DMS 273 treated with DMSO at 0.1 percent for 48 hours (cell line): ENCODE measurements at places on chromosomes 4 and X.

- no peak for DNase-seq
These were observed 150.7 kb upstream of the INTU start for GRCh38 chr4:127482049-127482448.

- DNase-seq: no peak
These were observed 56.1 kb downstream of the KDR start for GRCh38 chr4:55069248-55069647.

DNA sequence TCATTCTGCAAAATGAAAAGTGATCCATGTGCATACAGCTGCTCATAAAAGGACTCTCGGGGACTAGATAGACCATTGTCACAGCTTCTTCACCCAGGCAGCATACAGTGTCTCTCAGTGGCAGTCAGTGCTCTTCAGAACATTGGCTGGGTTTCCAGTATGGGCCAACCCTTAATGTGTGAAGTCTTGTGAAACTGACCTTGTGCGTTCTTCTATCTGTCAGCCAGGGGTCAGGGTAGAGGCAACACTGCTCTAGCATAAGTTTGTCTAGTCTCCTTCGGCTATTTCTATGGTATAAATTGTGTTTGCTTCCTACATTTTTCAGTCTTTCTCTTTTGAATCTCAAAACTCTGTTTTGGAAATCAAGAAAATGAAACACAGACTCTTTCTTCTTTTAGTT is 37.0 kb upstream of the SMIM31 start:
- DNase-seq: no peak

DNA sequence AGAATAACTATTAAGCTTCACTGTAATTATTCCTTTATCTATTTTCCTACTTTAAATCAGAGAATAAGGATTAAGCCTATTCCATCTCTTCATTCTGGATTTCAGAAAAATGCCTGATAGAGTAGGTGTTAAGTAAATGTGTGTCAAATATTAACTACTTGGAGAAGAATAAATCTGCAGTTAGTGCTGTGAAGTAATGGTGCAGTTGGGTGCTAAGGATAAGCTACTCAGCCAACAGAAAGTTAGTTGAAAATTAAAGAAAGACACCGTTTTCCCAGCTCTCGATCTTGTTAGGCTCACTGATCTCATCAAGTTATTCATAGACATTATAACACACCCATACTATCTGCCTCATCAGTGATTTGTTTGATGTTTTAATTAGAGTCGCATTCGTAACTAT is 7.1 kb downstream of the PF4V1 start:
- no peak for DNase-seq

DNA sequence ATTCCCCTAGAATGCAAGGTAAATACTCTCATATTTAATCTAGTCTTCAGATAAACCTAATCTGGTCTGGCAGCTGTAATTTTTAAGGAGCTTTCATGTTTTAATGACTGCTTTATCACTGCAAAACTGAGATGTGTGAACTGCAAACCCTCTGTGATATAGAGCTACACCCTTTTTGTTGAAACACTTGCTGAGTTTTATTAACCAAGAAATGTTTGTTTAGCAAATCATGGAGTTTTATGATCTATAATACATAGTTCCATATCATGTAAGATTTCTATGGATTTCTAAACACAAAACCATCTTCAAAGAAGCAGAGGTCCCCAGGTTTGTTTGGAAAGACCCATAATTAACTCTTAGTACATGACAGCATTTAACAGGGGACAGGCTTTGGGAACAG is 126.4 kb downstream of the BTC start:
- DNase-seq: no peak

DNA sequence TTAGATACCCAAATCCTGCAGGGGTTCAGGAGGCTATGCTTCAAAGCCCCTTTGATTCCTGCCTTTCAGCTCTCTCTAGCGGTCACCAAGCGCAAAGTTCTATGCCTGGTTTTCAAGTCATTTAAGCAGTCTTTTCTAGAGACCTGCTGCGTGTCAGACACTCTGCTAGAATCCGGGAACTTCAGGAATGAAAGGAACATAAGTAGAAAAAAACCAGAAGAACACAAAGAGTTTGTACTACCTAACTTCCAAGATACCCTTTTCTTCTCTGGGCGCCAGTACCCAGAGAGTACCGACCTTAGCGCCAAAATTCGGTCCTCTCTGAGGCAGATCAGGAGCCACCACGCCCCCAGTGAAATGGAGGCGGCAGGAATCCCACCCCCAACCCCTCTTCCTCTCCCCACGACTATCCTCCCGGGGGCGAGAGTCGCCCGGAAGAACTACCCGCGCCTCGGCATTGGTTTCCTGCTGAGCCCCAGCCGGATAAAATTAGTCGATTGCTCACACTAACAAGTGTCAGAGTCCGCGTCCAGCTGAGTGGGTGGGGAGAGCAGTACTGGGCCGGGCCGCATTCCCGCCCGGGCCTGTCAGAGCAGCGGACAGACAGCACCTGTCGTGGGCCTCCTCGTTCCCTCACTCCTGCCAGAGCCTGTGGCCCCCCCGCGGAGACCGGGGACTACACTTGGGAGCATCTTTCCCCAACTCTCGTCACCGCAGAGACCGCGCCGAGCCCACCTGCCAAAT is 78.8 kb downstream of the RLIM start:
- peak; percentile 45 for DNase-seq

- DNase-seq: no peak
These were observed 23.0 kb downstream of the PRSS12 start for GRCh38 chr4:118329849-118330248.

- DNase-seq: no peak
These were observed 14.1 kb downstream of the CD40LG start for GRCh38 chrX:136662104-136662503.

- no peak for DNase-seq
These were observed 93.1 kb downstream of the PDLIM5 start for GRCh38 chr4:94544811-94545210.

DNA sequence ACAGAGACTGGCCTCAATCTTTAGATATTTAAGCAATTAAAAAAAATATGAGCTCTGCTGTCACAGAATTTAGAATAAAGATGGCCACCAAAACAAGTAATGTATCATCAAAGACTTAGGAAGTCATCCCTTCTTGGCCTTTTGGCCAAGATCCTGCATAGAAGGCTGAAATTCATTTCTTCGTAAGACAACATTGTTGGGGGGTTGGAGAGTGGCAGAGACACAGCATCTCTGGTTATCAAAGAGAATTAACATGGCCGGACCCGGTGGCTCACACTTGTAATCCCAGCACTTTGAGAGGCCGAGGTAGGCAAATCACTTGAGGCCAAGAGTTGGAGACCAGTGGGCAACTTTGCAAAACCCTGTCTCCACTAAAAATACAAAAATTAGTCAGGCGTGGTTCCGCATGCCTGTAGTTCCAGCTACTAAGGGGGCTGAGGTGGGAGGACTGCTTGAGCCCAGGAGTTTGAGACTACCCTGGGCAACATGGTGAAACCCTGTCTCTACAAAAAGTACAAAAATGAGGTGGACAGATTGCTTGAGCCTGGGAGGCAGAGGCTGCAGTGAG is 4.0 kb downstream of the PPM1K start:
- no peak for DNase-seq

- no peak for DNase-seq
These were observed 13.2 kb downstream of the HAND2 start for GRCh38 chr4:173516621-173517524.

GRCh38 chrX:47878198-47878597 is 41.5 kb downstream of the ZNF81 start:
- DNase-seq: no peak

- DNase-seq: peak; percentile 80
These were observed 1002.9 kb upstream of the IGFBP7 start for GRCh38 chr4:58113126-58113525.

DNA sequence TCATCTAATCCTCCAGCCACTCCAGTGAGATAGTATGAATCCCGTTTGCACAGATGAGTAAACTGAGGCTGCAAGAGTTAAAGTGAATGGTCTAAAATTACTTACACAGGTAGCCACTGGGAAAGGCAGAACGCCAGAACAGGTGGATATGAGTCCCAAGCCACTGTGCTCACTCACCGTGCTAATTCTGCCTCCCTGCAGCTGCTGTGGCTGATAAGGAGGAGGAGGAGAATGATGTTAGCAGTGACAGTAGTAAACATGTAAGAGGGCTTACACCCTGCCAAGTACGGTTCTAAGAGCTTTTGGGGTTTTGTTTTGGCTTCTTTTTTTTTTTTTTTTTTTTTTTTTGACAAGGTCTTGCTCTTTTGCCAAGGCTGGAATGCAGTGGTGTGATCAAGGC is 90.5 kb upstream of the PRPS2 start:
- DNase-seq: no peak

DNA sequence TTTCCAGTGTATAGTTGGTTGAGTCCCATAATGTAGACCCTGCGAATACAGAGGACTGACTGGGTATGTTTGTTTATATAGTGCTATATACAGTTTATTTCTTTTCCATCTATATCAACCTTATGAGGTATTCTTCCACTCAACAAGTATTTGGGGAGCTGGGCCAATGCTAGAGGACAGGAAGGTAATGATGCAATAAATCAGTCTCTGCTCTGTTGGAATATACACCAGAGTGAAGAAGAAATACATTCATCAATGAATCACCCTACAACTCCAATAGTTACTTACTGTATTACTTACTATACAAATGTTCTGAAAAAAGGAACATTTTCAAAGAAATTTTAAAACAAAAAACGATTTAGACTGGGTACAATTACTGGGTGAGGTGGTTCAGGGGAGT is 2.1 kb upstream of the ARSJ start:
- DNase-seq: no peak

- DNase-seq: no peak
These were observed 9.2 kb upstream of the ANXA3 start for GRCh38 chr4:78542373-78542772.

DNA sequence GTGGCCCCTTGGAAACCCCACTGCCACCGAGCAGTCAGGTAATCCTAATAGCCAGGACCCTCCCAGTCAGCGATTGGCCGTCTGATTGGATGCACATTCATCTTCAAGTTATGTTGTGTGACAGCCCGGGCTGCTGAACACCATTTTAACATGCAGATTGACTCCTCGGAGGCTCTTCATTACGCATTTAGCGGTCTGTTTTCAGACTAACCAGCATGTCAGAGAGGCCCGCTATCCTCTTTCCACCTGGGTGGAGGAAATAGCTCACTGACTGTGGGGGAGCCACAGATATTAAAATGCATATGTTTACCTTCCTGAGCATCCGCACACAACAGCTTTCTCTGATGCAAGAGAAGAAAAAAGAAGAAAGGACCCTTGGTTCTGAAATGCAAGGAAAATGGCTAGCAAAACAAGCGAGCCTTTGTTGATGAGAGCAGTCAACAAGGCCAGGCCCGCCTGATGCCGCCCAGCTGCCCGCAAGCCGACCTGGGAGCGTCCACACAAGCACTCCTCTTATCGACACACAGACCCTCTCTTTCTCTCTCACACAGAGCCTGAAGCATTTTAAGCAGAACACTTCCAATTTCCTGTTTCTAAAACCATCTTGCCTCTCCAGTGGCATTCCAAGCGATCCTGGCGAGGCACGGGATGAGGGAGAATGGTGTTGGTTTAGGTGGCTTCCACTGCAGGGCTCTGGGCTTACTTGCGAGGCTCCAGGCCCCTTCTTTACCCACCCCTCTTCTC is 118.3 kb downstream of the MGST2 start:
- DNase-seq: no peak

- DNase-seq: no peak
These were observed 21.2 kb downstream of the TRAM1L1 start for GRCh38 chr4:117063961-117064696.

- DNase-seq: no peak
These were observed 30.8 kb downstream of the NBDY start for GRCh38 chrX:56759736-56760409.

- DNase-seq: no peak
These were observed 449.5 kb upstream of the HS3ST1 start for GRCh38 chr4:11878241-11878640.

DNA sequence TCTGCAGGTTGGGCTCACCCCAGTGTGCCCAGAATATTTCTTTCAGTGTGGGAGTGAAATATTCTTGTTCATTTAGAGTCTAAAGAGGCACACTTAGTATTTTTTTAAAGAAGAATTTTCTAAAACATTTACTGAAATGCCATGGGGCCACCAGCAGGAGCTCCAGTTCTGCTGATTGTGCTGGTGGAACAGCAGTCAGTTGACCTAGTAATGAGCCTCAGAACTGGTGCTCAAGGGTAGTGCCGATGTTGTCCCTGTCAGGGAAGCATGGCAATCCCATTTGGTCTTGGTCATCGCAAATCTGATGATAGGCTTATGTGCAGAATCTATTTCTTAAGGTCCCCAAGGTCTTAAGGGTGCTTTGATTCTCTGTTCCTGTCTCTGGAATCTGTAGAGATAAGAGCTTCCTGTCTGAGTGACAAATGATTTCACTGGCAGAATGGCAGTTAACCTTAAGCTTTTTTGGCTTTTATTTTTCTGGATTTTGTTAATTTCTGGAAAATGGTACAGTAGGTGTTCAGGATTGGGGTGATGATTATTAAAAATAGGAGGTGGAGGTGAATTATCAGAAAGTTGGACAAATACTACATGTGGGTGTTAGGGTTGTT is 31.3 kb downstream of the JADE1 start:
- no peak for DNase-seq

GRCh38 chr4:874056-874455 is 48.1 kb upstream of the CPLX1 start:
- no peak for DNase-seq

DNA sequence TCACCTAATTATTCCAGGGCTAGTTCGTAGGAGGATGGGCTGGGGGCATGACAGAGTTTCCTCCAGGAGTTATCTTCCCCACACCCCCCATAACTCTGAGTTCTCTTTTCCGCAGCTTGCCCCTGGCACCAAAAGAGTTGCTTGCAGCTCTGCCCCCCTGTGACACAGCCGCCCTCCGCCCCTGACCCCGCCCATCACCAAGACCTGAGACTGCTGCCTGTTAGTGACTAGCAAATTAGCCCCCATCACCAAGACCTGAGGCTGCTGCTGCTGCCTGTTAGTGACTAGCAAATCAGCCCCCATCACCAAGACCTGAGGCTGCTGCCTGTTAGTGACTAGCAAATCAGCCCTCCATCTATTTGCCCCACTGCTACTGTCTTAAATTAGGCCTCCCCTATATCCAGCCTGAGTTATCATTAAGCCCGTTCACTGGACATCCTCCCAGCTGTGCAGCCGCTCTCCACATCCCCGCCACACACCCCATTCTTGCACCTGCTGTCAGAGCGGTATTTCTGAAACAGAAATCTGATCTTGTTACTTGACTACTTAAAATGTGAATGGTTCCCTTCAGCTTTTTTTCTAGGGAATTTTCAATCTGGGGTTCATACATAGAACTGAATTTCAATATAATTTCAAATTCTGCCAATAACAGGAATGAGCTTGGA is 1.5 kb upstream of the PAPSS1 start:
- no peak for DNase-seq

DNA sequence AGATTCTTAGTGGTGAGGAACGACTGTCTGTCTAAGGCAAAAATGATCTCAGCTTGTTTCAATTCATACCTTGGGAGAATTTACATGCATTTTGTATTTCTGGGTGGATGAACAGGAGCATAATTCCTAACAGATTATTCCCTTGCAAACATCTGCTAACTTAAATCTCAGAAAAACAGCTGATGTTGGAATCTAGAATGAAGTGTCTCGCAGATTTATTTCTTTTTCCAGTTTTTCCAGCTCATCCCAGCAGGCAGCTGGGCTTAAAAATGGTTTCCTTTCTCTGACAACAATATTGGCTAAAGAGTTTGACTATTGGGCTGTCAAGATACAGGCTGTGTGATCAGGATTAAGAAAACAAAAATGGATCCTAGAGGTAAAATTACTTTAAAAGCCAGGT is 1.1 kb downstream of the LNX1 start:
- no peak for DNase-seq

GRCh38 chrX:131789664-131790063 is 233.4 kb upstream of the STK26 start:
- no peak for DNase-seq
